NCI-H524 treated with DMSO at 0.1 percent for 48 hours (cell line): ENCODE measurements at places on chromosomes 12 and 14.

- no peak for DNase-seq
These were observed 111.1 kb downstream of the SMOC1 start for GRCh38 chr14:69990323-69990722.

- DNase-seq: peak; percentile 33
These were observed 5.8 kb downstream of the CCNB1IP1 start for GRCh38 chr14:20327005-20327869.

DNA sequence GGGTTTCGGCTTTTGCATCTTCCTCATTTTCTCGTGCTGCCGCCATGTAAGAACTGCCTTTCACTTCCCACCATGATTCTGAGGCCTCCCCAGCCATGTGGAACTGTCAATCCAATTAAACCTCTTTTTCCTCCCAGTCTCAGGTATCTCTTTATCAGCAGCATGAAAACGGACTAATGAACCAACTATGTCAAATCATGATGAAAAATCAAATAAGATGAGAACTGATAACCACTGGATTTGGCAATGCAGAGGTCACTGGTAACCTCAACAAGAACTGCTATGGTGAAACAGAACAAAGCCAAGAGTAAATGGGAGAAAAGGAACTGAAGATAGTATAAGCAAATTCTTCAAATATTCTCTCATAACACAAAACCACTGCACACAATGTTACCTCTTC, 6.0 kb downstream of the EML5 start:
- no peak for DNase-seq

DNA sequence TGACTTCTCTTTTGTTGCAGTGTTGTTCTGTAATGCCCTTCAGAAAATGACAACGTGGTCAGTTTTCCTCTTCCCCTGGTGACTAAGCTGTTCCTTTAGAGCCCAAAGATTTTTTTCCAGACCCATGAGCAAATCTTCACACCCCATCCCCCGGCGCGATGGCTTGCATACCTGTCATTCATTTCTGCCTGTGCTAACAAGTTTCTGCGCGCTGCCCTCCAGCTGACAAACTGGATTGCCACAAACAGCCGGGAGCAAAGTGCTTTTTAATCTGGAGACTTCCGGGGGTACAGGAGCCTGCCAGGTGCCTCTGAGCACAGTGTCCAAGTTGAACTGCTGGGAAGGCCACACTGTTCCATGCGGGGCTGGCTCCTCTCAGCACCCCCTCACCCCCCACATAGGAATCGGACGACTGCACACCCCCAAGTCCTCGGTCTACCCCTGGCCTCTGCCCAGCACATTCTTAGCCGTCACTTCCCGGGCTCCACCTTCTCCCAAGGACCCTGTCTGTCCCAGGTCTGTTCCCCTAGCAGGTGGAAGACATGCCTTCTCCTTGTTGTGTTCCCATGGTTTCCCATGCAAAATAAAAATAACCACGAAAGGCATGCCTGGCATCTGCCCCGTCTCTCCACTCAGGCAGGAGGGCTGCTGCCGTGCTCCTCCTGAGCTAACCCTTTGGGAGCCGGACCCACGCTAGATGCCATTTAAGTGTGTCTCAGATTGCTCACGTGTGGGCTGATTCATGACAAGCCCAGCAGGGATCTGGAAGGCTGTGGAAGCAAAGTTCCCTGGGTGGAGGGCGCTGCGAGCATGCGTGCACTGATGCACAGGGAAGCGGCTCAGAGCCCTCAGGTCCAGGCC, 14.1 kb downstream of the RILPL1 start:
- DNase-seq: no peak

DNA sequence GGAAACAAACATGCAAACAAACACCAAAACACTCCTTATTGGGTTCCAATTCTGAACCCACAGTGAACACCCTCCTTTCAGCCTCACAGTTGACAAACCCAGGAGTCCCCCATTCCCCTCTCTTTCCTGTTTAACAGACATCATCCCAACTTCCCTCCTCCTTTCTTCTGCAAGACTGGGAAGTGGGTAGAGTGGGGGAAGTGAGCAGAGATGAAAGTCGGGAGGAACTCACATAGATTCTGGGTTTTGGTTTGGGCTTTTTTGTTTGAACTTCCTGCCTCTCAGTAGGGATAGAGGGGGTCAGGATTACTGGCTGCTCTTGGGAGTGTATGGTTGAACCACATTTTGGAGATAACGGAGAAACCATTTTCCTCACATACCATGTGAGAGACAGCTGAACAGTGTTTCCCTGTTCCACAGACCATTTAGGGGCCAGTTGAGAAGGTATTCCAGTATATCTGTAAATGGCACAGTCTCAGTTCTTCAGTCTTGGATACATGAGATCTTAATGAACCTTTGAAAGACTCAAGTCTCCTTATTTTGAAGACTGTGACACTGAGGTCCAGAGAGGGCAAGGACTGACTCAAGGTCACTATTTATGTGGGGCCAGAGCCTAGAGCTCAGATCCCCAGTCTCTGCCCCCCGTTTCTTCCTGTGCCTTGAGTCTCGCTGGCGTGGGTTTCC, 3.9 kb upstream of the GPR84 start:
- no peak for DNase-seq

GRCh38 chr12:109162551-109162950, 46.2 kb downstream of the ACACB start:
- DNase-seq: no peak

GRCh38 chr14:20857630-20858261, 33.4 kb upstream of the RNASE3 start:
- peak; percentile 3 for DNase-seq

GRCh38 chr12:23767834-23768233, 181.6 kb downstream of the SOX5 start:
- DNase-seq: no peak

DNA sequence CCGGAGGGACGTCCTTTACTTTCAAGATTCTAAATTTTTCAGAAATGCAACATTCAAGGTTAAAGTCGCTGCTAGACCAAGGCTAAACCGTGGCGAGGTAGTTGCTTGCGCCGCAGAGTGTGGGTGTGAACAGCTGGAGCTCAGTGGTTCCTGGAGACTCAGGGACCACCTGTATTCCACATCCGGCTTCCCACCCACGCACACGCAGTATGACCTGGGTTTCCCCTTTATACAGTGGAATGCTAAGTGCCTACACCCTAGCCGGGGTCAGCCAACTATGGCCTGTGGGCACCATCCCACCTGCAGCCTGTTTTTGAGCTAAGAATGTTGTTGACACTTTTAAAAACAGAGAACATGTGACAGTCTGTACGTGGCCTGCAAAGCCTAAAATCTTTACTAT, 42.9 kb upstream of the TESC start:
- DNase-seq: no peak

GRCh38 chr12:6360578-6361490, 14.5 kb downstream of the SCNN1A start:
- no peak for DNase-seq

- no peak for DNase-seq
These were observed 51.9 kb downstream of the SYNE3 start for GRCh38 chr14:95464514-95464913.

DNA sequence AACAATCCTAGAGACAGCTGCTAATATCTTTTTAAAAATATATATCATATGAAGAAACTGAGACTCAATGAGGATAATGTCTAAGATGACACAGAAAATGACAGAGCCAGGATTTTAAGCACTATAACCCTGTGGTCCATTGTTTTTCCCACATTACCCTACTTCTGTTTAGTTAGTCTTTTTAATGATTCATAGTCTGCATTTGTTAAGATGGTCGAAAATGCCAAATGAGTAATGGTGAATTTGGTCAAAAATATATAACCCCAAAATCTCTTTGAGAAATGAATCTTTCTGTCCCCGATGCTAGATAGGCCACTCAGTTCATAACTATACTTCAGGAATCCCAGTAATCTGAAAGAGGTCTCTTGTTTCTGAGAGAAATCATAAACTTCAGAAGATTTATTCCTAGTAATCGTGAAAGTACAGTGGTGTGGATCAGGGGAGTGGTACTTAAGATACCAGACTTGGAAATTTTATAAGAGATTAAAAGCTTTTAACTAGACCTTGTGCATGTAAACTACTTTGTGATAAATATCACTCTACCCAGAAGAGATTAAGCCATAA, 10.8 kb downstream of the RTRAF start:
- no peak for DNase-seq

- no peak for DNase-seq
These were observed 176.4 kb downstream of the ANO2 start for GRCh38 chr12:5768581-5769196.

DNA sequence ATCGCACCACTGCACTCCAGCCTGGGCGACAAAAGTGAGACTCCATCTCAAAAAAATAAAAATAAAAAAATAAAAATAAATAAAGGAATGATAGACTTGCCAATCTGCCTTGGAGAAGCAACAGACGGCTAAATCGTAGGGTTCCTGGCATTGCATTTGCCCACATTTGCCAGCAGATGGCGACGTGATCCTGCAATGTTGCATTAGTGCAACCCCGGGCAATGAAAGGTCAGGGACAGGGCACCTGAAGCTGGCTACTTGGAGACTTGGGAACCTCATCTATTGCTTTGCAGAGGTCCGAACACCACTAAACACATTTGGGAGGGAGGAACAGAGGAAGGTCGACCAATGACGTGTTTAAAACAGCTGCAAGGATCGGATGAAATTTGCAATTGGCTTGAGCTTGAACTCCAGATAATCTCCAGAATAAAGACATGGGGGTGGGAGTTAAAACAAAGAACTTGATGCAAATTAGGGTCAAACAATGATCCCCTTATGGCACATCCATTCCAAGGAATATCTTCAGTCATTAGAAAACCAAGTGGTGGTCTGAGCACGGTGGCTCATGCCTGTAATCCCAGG, 34.6 kb downstream of the SPRING1 start:
- no peak for DNase-seq

DNA sequence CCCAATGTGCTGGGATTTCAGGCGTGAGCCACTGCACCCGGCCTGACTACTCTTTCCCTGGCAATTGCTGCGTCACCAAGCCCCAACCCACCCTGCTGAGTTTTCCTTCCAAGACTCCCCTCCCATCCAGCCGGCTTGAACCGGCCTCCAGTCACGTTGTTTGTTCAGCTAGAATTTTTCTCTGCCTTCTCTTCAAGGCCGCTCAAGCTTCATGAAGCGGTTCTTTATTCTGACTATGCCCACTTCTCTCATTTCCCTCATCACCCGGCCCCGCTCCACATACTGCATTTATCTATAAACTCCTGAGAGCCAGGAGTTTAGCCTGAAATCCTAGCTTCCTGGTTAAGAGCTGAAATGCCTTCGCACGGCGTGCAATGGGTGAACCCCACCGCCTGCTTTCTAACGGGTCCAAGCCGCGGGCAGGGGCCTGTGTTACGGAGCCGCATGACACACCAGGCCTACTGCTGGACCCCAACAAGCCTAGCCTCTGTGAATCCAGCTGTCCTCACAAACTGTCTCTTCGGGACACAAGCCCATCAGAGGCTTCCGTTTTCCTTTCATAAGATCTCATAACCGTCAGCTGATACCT, 999 bp upstream of the DCAF4 start:
- DNase-seq: no peak

GRCh38 chr12:75765170-75766059, 254.0 kb upstream of the KRR1 start:
- no peak for DNase-seq
